ENCODE measurements at places on chromosomes 3 and 15.
A peak's percentile ranks its signal among the peaks of the same experiment; 100 is the strongest.

DNA sequence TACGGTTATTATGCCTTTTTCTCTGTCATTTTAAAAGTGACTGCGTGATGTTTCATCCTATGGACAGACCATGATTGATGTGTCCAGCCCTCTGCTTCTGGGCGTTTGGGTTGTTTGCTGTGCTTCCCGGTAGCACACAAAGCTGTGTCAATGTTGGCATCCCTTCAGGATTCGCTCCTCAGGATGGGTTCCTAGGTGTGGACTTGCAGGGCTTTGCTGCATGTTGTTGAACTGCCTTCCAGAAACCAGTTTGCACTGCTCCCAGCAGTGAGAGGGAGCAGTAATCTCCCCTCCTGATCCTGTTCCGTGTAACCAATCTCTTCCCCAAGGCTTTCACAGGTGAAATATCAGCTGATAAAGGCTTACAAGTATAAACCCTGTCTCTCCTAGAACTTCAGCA, 787 bp downstream of the TRPM1 start:
- no peak for DNase-seq

GRCh38 chr3:175007306-175007705, 148.2 kb downstream of the NAALADL2 start:
- no peak for DNase-seq

DNA sequence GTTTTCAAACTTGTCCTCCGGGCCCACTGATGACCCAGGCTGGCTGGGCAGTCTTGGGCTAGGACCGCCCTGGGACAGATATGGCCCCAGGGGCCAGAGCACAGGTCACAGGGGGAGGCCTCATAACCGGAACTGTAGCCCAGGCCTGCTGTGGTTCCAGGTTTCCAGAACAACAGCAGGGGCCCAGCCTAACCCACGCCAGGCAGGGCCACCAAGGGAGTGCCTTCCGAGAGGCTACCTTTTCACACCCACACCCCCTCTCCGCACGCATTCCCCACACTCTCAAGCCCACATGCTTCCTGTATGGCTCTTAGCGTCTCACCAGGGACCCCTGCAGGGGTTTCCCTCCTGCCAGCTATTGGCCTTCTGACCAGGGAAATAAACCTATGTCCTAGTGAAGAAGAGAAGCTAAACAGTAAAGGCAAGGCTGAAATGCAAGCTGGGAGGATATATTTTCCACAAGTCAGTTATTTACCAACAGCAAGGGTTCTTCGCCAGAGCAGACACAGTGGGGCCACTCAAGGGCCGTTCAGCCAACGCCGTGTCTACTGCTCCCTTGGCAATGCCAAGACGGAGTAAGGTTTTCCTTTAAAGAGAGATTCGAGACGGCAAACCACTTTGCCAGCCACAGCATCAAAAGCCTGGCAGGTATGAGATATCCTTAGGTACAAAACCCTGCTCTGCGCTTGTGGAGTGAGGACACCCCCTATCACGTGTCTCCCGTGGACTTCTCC, 135.1 kb downstream of the ATP10A start:
- DNase-seq, result no peak

- DNase-seq, result no peak
Measured at GRCh38 chr3:86801921-86802320, 189.0 kb downstream of the VGLL3 start.

DNA sequence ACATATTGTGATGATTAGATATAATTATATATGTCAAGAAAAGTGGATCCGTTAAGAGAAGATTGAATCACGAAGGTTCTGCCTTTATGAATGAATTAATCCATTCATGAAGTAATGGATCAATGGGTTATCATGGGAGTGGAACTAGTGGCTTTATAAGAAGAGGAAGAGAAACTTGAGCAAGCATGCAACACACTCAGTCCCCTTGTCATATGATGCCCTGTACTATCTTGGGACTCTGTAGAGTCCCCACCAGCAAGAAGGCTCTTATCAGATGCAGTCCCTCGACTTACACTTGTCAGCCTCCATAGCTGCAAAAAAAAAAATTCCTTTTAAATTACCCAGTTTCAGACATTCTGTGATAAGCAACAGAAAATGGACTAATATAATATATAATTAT, 301.9 kb downstream of the RAP2B start:
- DNase-seq, result no peak

GRCh38 chr15:48481802-48482201, 150.6 kb downstream of the DUT start:
- no peak for DNase-seq

DNA sequence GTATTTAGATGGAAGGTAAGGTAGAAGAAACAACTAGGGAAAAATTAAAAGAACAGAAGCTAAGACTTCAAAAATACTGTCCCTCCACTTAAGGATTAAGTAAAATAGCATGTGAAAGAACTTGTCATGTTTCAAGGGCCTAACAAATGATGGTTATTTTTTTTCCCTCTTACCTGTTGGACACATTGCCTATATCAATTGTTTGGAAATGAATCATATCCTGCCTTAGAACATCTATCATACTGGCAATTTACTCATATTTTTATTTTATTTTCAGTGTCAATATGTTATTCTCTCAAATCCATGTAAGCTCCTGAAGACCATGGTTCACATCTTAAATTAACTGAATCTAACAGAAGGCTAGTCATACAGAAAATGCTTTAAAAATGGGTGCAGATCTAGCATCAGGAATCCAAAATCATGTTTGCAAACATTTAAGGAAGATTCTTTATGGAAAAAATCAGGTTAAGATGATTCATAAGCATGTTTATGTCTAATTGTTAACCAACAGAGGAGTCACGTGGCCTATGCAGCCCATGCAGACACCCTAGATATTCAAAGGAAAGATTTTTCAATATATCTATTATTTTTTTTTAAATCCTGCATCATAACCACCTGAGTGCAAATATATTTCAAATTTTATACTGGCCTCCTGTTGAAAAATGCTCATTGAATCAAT, 135.8 kb upstream of the TRIM42 start:
- no peak for DNase-seq

GRCh38 chr15:51991141-51991540, 19.6 kb upstream of the LEO1 start:
- no peak for DNase-seq

- no peak for DNase-seq
Measured at GRCh38 chr3:53800041-53800906, 45.9 kb downstream of the CHDH start.

- no peak for DNase-seq
Measured at GRCh38 chr3:49058011-49058410, 28.8 kb upstream of the IMPDH2 start.

GRCh38 chr3:134959516-134959915, 164.5 kb downstream of the EPHB1 start:
- DNase-seq, result no peak

DNA sequence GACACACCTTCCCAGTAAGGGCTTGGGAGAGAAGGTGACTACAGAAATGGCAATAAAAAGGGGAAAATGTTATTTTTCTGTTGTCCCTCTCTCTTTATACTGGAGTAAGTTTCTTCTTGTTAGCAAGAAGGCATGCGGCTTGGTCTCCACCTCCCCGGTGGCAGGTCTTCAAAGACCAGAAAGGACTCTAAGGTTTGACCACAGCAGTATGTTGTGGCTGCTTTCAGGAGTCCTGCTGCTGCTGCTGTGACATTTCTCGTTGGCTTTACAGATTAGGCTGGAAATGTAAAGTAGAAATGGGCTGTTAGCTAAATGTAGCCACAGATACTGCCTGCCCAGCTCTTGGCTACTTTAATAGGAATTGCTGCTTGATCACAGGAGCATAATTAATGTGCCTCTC, 175.8 kb upstream of the ZBTB20 start:
- no peak for DNase-seq

DNA sequence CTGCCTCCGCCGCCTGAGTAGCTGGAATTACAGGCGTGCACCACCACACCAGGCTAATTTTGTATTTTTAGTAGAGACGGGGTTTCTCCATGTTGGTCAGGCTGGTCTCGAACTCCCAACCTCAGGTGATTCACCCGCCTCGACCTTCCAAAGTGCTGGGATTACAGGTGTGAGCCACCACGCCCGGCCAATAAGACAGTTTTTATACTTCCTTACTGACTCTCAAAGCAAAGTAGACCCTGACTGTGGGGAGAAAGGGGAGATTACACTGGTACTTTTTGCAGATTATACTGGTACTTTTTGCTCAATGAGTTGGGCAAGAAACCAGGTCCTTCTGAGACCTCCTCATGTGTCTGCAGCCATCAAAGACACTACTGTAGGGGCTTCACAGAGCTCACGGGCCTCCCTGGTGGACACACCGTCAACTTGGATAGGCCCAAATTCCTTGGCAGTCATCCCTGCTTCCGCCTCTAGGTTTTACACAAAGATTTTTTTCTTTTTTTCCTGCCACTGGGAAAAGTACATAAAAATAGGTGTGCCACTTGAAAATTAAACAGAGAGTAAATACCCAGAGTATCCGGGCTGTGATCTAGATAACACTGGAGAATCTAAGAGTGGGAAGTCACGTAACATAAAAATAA, 143.3 kb upstream of the WNT5A start:
- no peak for DNase-seq

GRCh38 chr3:193851941-193852674, 259.1 kb downstream of the OPA1 start:
- peak; percentile 38 for DNase-seq

DNA sequence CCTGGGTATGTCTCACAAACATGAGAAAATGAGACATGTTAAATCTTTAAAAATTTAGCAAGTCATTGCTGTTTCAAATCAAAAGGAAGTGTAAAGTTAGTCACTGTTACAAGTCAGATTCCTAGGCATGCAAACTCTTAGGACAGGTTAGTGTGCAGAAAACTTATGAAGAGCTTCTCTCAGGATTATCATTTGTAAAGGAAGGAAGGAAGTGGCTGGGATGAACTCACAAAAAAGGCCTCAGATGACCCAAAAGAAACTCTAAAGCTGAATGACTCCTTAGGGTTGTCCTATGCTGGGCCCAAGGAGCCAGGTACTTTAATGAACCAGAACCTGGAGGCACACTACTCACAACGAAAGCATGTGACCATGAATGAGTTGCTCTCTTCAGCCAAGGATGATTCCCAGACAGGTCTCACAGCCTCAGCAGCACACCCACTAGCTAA, 25.0 kb downstream of the MSL2 start:
- DNase-seq, result no peak

Measured in anterior cingulate cortex (tissue), 58 donors.